Kidney epithelial cell (primary cell): ENCODE measurements at places on chromosomes 1 and 21. TPM values are rescaled to one million over a fixed set of nuclear protein-coding genes. Genes with fewer than 3 reads are reported as not detected.

HCRTR1 gene
- total RNA-seq, result not detected in 2 replicates

TGFB2 gene
- 30.1 and 34.4 TPM in 2 replicates for total RNA-seq

IKBKE gene
- total RNA-seq, result 33.2 and 37.4 TPM in 2 replicates

MRPL24 gene
- 42.5 and 62.2 TPM in 2 replicates for total RNA-seq

NTNG1 gene
- total RNA-seq, result 3.7 and 5.2 TPM in 2 replicates

SETDB1 gene
- 24.2 and 25.5 TPM in 2 replicates for total RNA-seq

NECTIN4 gene
- 13.1 and 13.6 TPM in 2 replicates for total RNA-seq

GREM2 gene
- 0.04 and 0.14 TPM in 2 replicates for total RNA-seq

C1orf94 gene
- not detected in 2 replicates for total RNA-seq

TNFRSF14 gene
- 14.7 and 16.8 TPM in 2 replicates for total RNA-seq

SPRR5 gene
- total RNA-seq, result not detected in 2 replicates

LCE7A gene
- not detected in 2 replicates for total RNA-seq

AQP10 gene
- not detected in 2 replicates for total RNA-seq

PAQR6 gene
- 2.5 TPM in 2 replicates for total RNA-seq

EDN2 gene
- 0.96 TPM in 1 of 2 replicates, not detected in the other for total RNA-seq

TFF2 gene
- not detected in 2 replicates for total RNA-seq

ATP1A2 gene
- total RNA-seq, result 0.04 and 0.07 TPM in 2 replicates

BEST4 gene
- total RNA-seq, result 0.25 TPM in 1 of 2 replicates, not detected in the other

REG4 gene
- not detected in 2 replicates for total RNA-seq

RCC1 gene
- total RNA-seq, result 37.6 and 45.2 TPM in 2 replicates

HAO2 gene
- not detected in 2 replicates for total RNA-seq

S100A7 gene
- not detected in 2 replicates for total RNA-seq

TENT5C gene
- total RNA-seq, result 0.07 and 0.13 TPM in 2 replicates

ANGPTL3 gene
- not detected in 2 replicates for total RNA-seq

NUCKS1 gene
- 63.9 and 72.6 TPM in 2 replicates for total RNA-seq

ESRRG gene
- 0.34 and 0.88 TPM in 2 replicates for total RNA-seq

CTSE gene
- total RNA-seq, result not detected in 2 replicates

SMIM1 gene
- not detected in 2 replicates for total RNA-seq

NUAK2 gene
- 139 and 140 TPM in 2 replicates for total RNA-seq

PRKAA2 gene
- 5.7 and 6.5 TPM in 2 replicates for total RNA-seq

MATN1 gene
- 0.04 TPM in 1 of 2 replicates, not detected in the other for total RNA-seq

CHIA gene
- total RNA-seq, result not detected in 2 replicates

ASAP3 gene
- 17.7 and 27.1 TPM in 2 replicates for total RNA-seq

SOX13 gene
- 8.2 and 9.8 TPM in 2 replicates for total RNA-seq

TNFRSF4 gene
- 0.25 and 3.6 TPM in 2 replicates for total RNA-seq

STYXL2 gene
- total RNA-seq, result not detected in 2 replicates

BRINP2 gene
- total RNA-seq, result 0.07 TPM in 1 of 2 replicates, not detected in the other

FBXO42 gene
- total RNA-seq, result 11.9 and 18.9 TPM in 2 replicates

CELA3A gene
- total RNA-seq, result not detected in 2 replicates

TMEM61 gene
- 0.41 and 1.6 TPM in 2 replicates for total RNA-seq

PER3 gene
- total RNA-seq, result 2.9 and 3.8 TPM in 2 replicates

TRAPPC10 gene
- 30.9 and 35.0 TPM in 2 replicates for total RNA-seq

HAPLN2 gene
- not detected in 2 replicates for total RNA-seq

FMOD gene
- 0.62 and 0.79 TPM in 2 replicates for total RNA-seq

USH2A gene
- total RNA-seq, result not detected in 2 replicates

RBP7 gene
- 11.1 and 14.8 TPM in 2 replicates for total RNA-seq

LCE6A gene
- total RNA-seq, result not detected in 2 replicates

RGS16 gene
- 2.3 and 2.9 TPM in 2 replicates for total RNA-seq

RGS13 gene
- not detected in 2 replicates for total RNA-seq

TAL1 gene
- total RNA-seq, result 0.71 and 0.75 TPM in 2 replicates

FMO1 gene
- not detected in 2 replicates for total RNA-seq

MYBPH gene
- not detected in 2 replicates for total RNA-seq

CACNA1S gene
- not detected in 2 replicates for total RNA-seq

CNTN2 gene
- total RNA-seq, result not detected in 2 replicates

ST6GALNAC5 gene
- total RNA-seq, result 9.4 and 10.8 TPM in 2 replicates

S100A4 gene
- 2.7 and 7.1 TPM in 2 replicates for total RNA-seq

KRTAP19-2 gene
- total RNA-seq, result not detected in 2 replicates

PCSK9 gene
- total RNA-seq, result 4.5 and 6.8 TPM in 2 replicates
